Inflammatory macrophage (primary cell): ENCODE measurements at places on chromosomes 13 and 19.
A peak's percentile ranks its signal among the peaks of the same experiment; 100 is the strongest.

- no peak for DNase-seq
Measured at GRCh38 chr19:31146015-31146414, 203.2 kb downstream of the TSHZ3 start.

DNA sequence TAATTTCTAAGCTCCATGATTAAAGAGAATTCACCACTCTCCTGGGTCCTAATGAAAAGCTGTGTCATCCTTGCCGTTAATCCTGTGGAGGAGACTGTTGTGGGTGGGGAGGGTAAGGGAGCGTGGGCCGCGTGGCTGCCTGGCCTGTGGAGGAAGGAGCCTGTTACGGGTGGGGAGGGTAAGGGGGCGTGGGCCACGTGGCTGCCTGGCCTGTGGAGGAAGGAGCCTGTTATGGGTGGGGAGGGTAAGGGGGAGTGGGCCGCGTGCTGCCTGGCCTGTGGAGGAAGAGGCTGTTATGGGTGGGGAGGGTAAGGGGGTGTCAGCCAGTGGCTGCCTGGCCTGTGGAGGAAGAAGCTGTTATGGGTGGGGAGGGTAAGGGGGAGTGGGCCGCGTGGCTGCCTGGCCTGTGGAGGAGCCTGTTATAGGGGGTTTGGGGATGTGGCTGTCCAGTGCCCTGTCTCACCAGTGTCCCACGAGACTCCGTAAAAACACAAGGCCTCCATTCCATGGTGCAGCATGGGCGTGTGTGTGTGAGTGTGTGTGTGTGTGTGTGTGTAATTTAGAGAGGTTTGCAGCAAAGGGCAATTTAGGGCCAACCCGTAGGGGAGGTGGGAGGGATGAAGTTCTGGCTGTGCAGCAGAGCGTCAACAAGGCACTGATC, 15.6 kb upstream of the DCUN1D2 start:
- DNase-seq = peak; percentile 30

DNA sequence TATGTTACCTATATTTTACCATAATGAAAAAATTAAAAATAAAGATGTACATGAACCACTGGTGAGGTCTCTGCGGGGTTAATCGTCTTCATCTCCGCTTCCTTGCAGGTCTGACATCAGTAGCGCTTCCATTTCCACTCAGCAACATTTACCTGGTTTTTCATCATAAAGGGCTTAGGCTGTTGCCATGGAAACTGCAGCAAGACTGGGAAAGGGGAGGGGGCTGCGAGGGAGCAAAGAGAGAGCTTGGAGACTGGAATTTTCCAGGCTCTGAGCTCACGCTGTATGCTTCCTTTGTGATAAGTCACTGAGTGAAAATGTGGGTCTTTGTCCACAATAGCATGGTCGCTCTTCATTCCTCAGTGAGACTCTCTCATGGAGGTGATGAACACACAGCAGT, 136.6 kb upstream of the USP29 start:
- DNase-seq = no peak

DNA sequence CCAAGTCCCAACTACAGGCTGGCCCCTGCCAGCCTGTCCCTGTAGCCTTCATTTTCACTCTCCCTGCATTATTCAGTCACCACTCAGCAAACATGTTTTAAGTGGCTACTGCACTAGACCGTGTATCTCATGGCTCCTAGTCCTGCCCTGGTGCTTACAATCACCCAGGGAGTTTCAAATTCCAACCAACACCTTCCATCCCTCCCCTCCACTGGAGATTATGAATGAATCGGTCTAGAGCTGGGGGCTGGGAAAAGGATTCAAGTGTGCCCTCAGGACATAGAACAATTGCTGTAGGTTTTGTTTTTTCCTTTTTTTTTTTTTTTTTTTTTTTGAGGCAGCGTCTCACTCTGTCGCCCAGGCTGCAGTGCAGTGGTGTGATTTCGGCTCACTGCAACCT, 15.0 kb upstream of the TNFAIP8L1 start:
- no peak for DNase-seq

GRCh38 chr13:36067746-36068381, 63.3 kb downstream of the DCLK1 start:
- no peak for DNase-seq
